DMS79 treated with DMSO at 0.1 percent for 48 hours (cell line): ENCODE measurements at places on chromosomes 1 and 21.

DNA sequence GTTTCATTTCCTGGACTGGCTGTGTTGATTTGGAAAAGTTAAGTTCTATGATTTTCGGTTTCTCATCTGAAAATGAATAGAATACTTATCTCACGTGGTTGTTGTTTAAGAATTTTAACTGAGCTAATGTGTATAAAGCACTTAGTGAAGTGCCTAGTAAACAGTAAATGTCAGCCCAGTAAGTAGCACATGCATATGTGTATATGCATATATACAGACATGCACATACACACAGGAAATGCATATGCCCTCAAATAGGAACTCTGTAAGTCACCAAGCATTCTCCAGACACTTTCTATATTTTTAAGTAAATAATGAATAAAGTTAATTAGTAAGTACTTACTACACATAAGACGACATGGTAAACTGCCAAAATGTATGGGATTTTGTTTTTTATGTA is 128.6 kb downstream of the CLEC20A start:
- DNase-seq, result no peak

- no peak for DNase-seq
Observed at GRCh38 chr1:54928327-54928726, 41.3 kb upstream of the DHCR24 start.

DNA sequence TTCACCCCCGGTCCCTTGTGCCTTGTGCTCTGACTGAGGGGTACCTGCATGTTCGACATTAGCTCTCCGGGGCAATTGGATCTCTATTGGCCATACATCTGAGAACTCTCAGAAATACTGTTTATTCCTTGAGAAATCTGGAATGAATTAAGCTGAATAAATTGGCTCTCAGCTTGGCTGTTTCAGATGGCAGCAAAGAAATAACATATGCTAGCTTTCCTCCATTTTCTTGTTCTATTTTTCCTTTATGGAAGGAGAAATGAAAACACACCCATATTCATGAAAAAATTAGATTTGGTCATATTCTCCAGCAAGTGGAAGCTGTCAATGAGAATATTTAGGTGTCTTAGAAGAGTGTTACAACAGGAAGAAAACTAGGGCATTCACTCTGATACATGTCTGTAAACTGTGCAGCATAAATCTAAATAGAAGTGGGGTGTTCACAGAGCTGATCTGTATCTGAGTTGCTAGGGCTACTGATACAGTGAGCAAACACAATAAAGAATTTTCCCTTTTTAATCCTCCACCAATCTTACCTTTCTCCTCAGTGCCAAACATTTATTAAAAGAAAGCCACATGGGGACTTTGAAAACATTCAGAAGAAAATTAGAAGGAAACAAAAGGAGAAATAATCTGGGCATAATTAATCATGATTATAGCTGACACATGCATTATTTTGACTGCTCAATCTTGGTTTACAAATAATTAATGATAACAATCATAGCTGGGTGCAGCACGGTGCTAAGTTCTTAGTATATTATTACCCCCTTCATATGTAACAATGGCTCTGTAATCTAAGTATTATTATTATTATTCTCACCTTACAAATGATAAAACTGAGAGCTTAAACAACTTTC is 671.9 kb upstream of the USP24 start:
- DNase-seq, result no peak

DNA sequence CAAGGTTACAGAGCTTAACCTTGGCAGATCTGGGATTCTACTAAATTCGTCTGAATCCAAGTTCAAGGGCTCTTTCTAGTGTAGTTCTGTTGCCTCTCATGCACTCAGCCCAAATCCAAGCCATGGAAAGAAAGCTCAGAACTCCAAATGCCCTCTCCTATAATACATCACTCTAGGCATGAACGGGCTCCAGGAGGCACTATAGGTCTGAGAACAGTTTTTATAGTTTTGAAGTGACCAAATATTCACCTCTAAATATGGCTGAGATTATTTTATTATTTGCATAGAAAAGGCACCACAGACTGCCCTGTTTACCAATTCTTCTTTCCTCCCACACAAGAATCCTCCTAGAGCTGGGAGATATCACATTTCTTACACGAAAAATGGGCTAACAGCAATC is 327.9 kb upstream of the BEND5 start:
- no peak for DNase-seq

DNA sequence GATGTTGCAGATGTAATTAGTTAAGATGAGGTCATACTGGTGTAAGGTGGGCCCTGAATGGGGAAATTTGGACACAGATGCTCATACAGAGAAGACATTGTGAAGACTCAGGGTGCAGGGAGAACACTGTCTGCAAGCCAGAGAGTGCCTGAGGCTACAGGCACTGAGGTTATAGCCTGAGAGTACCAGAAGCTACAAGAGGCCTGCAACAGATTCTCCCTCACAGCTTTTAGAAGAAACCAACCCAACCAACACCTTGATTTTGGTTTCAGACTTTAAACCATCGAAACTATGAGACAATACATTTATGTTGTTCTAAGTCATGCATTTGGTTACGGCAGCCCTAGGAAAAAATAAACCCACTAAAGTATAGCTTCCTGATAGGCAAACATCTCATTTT is 321.7 kb upstream of the USP25 start:
- no peak for DNase-seq

GRCh38 chr1:214541693-214542092 is 9.7 kb downstream of the PTPN14 start:
- DNase-seq, result no peak

- no peak for DNase-seq
Observed at GRCh38 chr1:30522031-30523004, 201.1 kb downstream of the MATN1 start.

DNA sequence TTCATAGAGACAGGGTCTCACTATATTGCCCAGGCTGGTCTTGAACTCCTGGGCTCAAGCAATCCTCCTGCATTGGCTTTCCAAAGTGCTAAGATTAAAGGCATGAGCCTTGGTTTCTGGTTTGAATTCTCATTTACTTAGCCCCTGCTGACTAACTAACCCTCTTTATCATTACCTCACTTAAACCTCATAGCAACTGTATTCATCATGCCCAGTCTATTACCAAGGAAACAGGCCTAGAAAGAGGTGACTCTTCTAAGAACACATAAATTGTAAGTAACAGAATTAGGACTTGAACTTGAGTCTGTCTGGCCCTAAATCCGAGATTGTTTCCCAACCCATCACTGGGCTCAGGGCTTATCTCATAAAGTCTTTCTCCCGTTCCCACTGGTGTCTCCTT is 44.2 kb downstream of the TMEM53 start:
- DNase-seq, result no peak

- DNase-seq, result no peak
Observed at GRCh38 chr1:107626073-107626796, 338.7 kb downstream of the VAV3 start.

DNA sequence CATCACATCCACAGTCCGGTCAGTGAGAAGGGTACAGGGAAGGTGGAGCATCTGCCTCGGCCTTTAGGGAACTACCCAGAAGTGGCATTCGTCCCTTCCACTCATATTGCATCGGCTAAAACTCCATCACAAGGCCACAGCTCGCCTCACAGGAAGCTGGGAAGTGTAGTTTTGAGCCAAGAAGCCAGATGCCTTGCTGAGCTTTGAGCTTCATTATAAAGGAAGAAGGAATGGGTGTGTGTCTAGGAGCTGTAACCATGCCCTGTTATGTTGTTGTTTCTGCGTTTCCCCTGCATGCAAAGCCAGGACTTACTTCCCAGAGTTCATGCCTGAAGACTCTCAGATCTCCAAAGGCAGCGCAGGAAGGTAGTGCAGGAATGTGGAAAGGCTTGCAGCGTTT is 61.1 kb downstream of the OPTC start:
- DNase-seq, result no peak

DNA sequence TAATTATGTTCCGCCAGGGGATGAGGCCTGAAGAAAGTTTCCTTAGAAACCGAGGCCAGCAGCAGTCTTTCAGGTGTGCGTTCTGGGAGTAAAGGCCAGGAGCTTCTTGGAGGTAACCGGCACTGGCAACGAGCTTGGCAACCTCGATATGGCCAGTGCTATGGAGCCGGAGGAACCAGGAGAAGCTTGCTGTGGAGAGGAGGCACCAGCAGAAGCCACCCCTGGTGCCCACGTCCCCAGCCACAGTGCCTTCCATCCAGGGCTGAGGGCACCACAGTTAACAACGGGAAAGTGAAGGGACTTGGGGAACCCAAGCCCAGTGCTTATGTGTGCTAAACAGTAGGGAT is 41.5 kb upstream of the LIN9 start:
- DNase-seq, result no peak

DNA sequence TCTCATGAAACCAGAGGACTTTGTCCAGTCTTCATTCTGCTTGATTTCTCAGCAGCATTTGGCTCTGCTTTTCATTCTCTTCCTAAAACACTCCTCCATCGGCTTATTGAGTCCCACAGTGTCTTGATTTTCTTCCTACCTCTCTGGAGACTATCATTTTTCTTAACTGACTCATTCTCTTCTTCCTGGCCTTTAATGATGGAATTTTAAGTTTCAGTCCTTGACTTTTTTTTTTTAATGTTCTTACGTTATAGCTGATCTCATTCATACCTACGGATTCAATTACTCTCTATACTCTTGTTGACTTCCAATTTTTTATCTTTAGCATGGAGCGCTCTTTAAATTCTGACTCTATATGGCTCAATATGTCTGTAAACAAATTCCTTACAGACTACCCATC is 111.1 kb downstream of the NEK7 start:
- no peak for DNase-seq

DNA sequence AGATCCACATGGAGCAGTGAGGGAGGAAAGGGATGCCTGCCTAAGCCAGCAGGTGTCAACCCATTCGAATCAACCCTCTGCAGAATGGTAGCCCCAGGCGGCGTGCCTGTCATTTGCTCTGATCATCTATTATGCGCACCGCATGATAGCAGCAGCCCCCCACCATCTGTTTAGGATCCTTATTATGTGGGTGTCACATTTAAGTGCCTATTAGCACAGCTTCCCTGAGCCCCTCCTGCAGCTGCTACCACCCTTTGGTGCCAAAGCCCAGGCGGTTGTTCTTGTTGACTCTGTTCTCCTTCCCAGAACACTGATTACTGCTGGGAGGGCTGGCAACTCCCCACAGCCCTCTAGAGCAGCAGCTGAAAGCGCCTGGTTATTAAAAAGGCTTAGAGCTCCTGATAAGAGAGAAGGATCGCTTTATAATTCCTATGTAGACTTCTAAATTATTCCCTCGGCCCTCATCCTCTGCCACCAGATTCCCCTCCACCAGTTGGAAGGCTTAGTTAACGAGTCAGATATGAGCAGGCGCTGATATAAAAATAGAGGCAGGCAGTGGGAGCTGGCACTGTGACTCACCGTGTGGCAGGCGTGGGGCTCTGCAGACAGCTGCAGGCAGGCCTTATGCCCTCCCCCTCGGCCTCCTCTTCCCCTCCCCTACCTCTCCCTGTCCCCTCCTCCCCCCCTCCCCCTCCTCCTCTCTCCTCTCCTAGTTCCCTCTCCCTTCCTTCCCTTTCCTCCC is 23.0 kb downstream of the ACTA1 start:
- peak; percentile 65 for DNase-seq

GRCh38 chr1:179867493-179868330 is 9.9 kb downstream of the TOR1AIP2 start:
- no peak for DNase-seq

- DNase-seq, result peak; percentile 53
Observed at GRCh38 chr1:224592636-224593582, 23.2 kb upstream of the CNIH3 start.

GRCh38 chr21:41597227-41597626 is 89.3 kb upstream of the TMPRSS2 start:
- no peak for DNase-seq

- no peak for DNase-seq
Observed at GRCh38 chr1:38730511-38731397, 128.8 kb downstream of the RRAGC start.

DNA sequence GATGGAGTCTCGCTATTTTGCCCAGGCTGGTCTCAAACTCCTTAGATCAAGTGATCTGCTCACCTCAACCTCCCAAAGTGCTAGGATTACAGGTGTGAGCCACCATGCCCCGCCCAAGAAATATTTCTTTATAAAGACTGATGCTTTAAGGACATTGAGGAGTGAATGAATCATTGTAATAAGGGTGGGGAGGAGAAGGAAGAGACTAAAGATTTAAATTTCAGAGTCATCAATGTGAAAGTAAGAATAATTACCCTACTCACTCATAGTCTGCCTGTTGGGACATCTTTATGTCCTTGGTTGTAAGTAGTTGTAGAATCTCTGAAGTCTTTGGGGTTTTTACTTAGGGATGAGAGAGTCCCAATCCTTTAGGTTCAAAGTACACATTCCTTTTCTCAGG is 7.3 kb downstream of the KDM1A start:
- no peak for DNase-seq

DNA sequence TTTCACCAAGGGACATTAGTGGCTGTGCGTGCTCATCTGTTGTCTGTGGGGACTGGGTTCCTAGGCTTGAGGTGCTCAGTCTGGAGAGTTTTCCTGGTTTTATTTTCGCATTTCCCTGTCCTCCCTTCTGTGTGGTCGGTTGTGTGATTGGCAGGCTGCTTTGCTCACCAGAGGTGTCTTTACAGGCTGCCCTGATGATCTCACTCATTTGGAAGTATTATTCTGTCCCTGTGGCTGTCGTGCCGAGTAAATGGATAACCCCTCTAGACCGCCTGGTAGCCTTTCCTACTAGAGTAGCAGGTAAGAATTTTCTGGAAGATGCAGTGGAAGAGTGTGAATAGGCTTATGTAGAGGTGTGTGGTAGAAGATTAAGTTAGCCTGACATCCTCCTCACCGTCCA is 44.1 kb upstream of the HMGN1 start:
- DNase-seq, result no peak

DNA sequence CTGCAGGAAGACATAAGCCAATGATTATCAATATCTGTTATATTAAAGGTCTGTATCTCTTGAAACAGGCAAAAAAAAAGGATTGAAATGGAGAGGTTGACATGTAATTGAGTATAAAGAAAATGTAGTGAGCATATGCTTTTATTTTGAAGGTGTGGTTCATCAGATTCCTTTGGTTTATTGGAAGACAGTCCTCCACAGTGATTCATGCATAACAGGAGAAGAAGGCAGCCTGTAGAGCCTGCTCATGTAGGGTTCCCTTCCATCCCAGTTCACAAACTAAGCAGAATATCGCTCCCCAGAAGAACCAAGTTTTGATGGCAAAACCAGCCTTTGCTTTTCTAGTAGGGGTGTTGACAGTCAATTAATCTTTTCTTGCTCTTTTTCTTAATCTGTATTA is 1016.8 kb upstream of the ADGRL4 start:
- DNase-seq, result no peak

- DNase-seq, result no peak
Observed at GRCh38 chr1:9438431-9439073, 100.7 kb upstream of the SLC25A33 start.

DNA sequence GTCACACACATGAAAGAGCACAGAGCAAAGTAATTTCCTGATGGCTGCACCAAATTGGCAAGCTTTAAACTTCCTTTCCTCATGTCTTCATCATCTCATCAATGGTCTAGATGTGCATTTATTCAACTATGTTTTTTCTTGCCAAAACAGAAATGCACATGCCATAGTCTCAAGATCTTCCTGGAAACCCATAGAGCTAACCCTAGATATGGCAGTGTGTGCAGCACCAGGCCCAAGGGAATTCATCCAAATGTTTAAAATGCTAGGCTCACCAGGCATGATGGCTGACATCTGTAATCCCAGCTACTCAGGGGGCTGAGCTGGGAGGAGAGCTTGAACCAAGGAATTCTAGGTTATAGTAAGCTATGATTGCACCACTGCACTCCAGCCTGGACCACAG is 31.2 kb upstream of the PALMD start:
- DNase-seq, result no peak

- no peak for DNase-seq
Observed at GRCh38 chr1:28176492-28177470, at the start of gene PTAFR. Gene PTAFR (minus strand): TSS chr1:28176690. CDS start chr1:28151021, 25,669 bp downstream.

GRCh38 chr1:94989398-94989797 is 62.5 kb upstream of the CNN3 start:
- no peak for DNase-seq

GRCh38 chr1:9763914-9764313 is 59.9 kb downstream of the CLSTN1 start:
- no peak for DNase-seq
